ENCODE measurements at places on chromosomes 2 and 18.
A peak's percentile ranks its signal among the peaks of the same experiment; 100 is the strongest.

GRCh38 chr18:58225101-58225500 lies 181.1 kb downstream of the NEDD4L start:
- DNase-seq: no peak

DNA sequence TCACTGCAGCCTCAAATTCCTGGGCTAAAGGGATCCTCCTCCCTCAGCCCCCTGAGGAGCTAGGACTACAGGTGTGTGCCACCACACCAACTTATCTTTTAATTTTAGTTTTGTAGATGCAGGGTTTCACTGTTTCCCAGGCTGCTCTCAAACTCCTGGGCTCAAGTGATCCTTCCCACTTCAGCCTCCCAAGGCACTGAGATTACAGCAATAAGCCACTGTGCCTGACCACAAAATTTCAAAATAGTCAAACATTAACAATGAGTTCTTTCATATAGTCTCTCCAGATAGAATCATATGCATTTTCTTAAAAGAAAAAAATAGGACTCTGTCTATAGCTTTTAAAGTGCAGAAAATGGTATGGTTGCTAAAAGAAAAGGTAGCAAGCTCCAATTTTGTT lies 24.9 kb upstream of the PID1 start:
- no peak for DNase-seq

GRCh38 chr2:101157272-101157671 lies 6.1 kb upstream of the TBC1D8 start:
- no peak for DNase-seq

DNA sequence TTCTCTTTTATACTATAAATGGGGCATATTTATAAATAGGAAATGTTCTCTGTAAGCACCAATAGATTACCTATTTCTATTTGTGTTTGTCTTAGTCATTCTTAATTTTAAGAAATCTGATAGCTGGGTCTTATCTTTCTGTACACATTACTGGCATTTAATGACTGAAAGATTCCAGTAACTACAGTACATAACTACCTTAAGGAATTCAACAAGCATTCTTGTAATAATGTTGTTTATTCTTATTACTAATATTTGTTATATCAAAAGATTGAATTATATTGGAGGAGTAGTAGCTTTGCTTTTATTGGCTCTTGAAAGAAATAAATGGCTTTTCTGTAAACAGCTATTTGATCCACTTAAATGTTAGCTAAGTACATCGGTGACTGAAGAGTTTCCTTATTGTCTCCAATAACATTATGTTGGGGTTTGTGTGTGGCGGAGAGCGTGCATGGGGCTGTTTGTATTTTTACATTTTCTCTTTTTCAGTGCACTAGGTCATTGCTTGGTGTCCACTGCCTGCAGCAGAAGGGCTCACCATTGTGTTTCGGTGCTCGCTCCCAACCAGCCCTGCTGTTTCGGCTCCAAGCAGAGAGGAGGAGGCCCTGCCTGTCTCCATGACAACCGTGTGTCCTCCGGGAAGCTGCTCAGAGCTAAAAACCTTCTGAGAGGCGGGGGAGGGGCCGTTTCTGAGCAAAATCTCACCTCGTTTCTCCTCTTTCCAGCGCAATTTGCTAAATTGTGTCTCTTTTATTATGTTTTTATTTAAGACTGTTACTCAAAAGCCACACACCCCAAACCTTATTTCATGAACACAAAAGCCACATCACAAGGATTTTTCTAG lies 112.5 kb upstream of the SLC38A11 start:
- DNase-seq: peak; percentile 92

DNA sequence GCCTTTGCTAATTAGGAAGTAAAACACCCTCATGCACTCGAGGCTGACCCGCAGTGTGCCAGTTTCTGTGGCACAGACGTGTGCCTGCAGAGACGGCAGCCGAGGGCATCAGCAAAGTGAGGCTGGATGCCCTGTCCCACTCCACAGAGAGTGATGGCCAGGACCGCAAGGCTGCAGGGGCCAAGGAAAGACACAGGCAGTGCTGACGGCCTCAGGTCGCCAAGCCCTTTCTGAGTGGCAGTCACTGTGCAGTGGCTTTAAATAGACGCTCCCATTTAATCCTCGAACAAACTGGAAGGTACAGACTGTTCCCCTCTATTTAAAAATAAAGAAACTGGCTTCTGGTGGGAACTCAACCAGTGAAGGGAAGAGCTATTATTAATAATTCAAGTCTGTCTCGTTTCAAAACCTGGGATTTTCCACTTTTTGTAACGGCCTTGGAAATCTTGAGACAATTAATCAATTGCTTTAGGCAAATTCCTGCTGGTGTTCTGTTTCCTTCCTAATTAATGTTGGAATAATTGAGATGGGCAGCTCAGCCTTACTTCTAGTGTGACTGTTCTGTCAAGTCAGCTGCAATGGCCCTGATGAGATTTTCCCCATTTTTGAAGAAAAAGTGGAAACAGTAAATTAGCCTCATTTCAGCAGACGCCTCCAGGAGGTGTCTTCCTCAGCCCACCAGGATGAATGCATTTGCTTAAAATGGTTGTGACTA lies 644.6 kb upstream of the RAB6C start:
- DNase-seq: no peak

- DNase-seq: no peak
Measured at GRCh38 chr18:50722311-50722710, 97.5 kb downstream of the MRO start.

GRCh38 chr18:62716619-62717168 lies 1.4 kb downstream of the PHLPP1 start:
- no peak for DNase-seq

GRCh38 chr2:10532638-10533101 lies 84.5 kb upstream of the ODC1 start:
- no peak for DNase-seq

DNA sequence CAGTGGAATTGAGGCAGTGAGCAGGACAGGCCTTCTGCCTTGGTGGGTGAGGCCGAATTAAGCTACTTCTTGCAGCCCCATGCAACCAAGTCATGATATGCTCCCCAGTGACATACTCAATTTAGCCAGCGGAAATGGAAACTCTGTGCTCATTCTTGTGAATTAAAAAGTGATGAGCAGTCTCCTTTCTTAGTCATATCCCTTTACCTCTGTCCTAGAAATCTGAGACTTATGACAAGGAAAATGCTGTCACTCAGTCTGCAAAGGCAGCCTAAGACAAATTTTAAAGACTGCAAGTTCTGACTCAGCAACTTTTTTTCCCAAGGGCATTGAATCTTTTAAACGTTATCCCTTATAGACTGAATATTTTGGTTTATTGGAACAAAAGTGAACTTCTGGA lies 218.2 kb downstream of the SH3BP4 start:
- no peak for DNase-seq

GRCh38 chr18:23738575-23738974 lies 49.3 kb downstream of the LAMA3 start:
- DNase-seq: no peak

- DNase-seq: no peak
Measured at GRCh38 chr18:31267823-31268481, 50.0 kb upstream of the DSG1 start.

- no peak for DNase-seq
Measured at GRCh38 chr2:9089831-9090230, 86.3 kb upstream of the MBOAT2 start.

GRCh38 chr2:157336137-157337010 lies 10.8 kb upstream of the ERMN start:
- DNase-seq: peak; percentile 32

GRCh38 chr2:181419129-181419855 lies 37.9 kb upstream of the ITGA4 start:
- no peak for DNase-seq

DNA sequence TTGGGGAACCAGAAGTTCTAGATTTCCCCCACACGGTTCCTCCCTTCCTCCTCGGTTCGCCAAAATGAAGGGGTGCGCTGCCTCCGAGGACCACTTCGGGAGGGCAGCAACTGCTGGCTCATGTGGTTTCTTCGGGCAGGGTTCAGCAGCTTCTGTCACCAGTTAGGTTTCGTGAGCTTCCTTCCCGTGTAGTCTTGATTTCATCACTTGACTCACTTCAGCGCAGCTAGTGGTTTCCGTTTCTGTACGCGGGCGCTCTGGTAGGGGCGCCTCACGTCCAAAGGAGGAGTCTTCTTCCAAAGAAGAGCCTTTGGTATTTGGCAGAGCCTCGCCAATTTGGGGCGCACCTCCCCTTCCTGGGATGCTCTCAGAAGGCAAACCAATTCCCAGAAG lies 485 bp upstream of the GALNT3 start:
- DNase-seq: peak; percentile 71

DNA sequence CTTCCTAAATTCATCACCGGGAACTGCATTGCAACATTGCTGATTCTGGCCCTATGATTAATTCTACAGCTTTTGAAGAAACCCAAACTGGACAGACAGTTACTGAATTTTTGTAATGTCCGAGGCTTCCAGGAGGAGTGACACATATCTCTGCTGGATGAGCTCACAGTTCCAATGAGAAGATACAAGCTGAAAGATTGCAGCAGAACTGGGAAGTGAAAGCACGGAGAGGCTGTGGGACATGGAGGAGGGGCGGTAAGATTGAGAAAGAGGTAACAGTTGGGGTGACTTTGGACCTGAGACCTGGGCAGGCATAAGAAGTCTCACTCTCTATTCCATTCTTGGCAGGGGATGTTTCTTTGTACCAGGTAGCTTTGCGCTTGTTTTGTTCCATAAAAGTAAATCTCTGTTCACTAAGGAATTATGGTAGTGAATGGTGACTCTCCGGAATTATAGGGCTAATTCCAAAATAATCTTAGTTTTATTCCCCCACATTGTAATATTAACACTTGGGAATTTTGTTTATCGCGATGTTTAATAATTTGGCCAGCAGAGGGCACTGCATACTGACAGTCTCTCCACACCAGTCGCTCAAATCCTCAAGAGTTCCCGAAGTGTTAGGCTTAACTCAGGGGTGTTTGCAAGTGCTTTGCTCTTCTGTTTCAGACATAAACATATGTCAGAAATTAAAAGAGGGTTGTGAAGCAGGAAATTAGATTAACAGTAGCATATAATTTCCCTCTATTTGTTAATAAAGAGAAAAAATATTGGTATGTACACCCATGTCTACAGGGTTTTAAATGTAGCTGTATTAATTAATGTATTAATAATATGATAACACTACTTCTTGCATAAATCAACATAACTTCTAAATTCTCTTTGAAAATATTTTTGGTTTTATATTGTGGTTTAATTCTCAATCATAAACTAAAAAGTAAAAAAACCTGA lies 201.4 kb downstream of the SOCS6 start:
- DNase-seq: peak; percentile 12

DNA sequence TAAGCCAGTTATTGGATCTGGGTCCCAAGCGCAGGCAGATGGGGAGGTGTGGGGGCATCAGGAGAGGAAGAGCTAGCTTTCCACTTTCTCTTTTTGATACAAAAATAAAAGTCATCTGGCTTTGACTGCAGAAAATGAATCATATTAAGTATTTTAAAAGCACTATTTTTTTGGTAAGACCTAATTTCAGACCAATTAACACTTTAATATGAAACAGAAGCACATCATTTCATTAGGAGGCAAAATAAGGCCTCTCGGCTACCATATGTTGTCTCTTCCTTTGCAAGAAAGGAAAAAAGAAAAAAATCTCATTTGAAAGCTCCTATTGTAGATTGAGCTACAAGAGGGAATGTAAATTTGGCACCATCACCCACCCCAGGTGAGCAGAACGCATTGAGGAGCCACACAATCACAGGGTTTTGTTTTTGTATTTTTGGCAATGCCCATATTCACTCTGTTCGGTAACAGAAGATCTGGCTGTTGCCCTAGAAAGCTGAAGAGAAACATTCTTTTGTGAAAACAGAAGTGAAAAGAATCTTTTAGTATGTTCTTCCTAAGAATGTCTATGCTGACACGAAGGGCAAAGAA lies 390.7 kb upstream of the ETAA1 start:
- DNase-seq: no peak

DNA sequence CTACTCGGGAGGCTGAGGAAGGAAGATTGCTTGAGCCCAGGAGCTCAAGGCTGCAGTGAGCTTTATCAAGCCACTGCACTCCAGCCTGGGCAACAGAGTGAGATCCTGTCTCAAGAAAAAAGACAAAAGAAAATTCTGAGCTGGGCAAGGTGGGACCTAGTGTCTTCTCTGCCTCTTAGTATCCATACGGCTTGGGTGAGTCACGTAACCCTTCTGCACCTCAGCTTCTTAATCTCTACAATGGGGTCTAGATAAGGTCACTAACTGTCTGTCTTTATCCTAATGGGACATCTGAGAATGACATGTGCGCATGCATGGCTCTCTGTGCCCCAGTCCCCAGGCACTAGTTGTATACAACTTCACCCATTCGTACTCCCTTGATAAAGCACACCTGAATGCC lies 53.4 kb upstream of the TLK1 start:
- no peak for DNase-seq

DNA sequence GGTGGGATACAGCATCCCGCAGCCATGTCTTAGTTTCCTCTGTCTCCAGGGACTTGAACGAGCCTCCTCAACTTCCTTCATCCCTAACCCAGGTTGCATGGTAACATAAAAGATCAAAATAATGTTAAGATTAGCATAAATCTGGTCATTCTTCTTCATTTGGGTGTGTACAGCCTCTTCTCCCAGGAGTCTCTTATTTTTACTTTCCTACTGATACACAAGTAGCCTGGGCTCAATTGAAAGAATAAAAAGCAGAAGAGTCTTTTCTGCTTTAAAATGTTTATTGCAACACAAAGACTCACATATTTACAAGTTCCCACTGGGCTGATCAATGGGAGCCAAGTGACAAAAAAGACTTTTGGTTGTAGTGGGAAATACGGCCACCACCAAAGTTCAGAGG lies 137.9 kb upstream of the PID1 start:
- DNase-seq: no peak
